ENCODE measurements at places on chromosomes 5 and 9.

- DNase-seq = no peak
Measured at GRCh38 chr5:121763665-121764064, 88.0 kb upstream of the FTMT start.

DNA sequence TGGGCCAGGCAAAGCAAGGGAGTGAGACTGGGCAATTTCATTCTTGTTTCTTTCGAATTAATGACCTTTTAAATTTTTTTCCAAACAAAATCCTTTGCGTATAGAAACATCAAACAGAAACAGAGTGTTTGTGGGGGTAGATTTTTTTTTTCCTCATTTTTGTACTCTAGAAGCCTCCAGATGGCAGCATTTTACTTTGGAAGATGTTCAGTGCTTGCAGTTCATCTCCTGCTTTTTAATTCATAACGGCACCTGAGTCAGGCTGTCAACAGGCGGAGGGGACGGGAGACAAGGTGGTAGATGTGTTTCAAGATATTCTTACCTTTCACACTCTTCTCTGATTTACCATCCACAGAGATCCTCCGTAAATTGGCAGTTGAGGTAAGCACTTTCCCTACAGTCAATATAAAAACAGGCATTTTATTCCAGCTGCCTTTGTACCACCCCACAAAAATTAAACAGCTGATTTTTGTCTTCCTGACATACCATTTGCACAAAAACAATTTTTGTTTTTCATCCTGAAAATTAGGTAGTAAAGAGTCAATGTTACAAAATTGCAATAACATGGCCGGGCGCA lies 99.5 kb upstream of the FBXL17 start:
- no peak for DNase-seq

DNA sequence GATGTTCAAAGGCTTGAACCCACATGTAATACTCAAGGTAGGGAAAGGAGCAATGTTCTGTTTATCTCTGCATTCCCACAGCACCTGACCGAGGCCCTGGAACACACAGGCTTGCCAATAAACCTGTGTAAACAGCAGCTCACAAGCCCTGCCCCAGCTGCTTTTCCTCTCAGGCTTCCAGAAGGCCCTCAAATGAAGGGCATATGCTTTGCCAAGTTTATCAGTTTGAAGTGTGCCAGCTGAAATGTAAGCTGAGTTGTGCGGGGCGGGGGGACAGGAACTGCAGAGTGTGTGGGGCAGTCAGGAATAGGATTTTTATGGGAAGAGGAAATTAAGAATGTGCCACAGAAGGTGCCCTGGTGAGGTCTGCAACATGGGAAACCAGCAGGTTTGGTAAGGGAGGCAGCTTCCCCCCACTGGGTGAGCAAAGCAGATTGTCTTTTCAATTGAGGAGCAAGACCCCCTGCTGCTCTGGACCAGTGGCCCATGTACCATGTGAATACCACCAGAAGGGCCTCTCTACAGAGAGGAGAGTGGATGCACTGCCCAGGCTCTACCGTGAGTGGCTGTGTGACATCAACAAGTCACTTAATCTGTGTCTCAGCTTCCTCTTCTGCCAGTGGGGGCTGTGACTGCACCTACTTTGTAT lies 194.8 kb downstream of the SPOCK1 start:
- no peak for DNase-seq

DNA sequence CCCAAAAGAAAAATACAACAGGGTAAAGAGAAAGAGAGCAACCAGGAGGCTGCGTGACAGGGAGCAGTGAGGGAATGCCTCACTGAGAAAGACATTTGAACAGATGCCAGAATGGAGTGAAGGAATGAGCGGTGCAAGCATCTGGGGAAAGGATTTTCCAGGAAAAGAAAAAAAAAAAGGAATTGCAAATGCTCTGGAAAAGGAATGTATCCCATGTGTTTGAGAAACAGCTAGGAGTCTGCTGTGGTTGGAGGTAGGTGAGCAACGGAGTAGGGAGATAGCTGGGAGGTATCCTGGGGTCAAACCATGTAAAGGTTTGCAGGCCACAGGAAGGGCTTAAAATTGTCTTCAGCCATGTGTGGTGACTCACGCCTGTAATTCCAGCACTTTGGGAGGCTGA lies 23.6 kb upstream of the CEMIP2 start:
- DNase-seq = no peak

DNA sequence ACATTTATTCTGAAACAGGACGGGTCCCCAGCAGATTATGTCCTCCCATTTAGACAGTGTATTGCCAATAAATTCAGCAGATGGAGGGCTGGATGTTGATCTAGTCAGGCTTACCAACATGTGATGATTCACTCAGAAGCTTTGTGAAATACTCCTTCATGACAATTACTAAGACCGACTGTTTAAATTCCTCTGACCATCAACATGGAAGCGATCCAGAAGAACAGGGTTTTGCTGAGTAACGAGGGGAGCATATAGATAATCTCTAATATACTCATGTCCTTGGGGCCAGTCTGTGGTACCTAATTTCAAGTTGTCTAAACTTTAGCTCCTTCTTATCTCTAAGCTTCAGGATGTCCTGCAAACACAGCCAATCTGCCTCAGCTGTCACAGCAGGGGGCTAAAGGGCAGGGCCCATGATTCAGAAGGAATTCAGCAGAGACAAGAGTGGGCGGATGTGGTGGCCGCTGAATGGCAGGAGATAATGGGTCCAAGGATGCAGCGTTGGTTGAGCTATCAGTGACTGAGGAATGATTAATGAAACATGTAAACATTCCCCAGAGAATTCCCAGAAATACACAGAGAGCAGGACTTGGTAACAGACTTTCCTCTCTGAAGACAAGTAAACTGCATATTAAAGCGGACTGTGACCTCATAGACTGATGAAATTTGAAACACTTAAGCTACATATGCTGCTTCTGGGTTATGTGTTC lies 109.4 kb downstream of the ANKRD55 start:
- no peak for DNase-seq

DNA sequence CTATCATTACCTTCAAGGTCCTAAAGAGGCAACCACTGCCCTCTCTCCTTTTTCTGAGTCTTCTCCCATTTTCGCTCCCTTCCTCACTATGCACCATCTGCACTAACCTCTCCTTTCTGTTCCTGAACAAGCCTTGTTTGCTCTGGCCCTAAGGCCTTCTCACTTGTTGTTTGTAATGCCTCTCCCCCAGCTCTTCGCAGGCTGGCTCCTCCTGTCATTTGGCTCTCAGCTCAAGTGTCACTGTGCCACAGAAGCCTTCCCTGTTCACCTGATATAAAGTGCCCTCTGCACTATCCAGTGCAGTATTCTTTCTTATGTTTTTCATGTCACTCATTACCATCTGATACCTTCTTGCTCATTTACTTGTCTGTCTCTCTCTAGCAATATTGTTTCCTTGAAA lies 303.7 kb downstream of the KCNN2 start:
- no peak for DNase-seq

DNA sequence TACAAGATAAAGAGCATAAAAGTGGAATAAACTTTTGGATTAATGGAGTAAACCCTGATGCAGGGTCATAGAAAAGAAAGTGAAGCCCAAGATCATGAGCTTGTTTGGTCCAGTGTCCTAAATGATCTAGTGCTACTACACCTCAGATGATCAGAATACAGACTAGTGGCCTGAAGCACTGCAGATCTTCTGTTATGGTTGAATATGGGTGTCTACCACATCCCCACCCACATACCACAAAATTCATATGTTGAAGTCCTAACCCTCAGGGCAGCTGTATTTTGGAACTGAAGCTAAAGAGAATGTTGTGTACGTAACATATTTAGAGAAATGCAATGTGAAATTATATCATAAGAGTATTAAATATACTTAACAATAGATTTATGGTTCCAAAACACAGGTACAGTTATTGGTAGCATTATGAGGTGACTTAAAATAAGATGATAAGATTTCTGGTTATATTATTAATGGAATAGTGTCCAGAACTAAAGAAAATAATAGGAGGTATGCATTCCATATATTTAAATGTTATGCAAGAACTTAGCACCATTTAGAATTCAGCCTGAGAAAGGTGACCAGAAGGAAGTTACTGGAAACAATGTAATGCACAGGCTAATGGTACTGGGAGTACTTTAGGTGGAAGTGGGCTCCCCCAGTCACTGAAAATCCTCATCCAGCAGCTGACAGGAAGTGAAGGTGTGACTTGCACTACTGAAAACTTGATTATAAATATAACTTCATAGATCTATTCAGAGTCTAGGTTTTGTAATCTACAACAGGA lies 1155.1 kb downstream of the TAF11L14 start:
- no peak for DNase-seq

Measured in cortex of kidney (tissue), 1 donor.